ENCODE measurements at places on chromosomes 5 and 9.

GRCh38 chr5:14915291-14915952 lies 43.8 kb upstream of the ANKH start:
- DNase-seq, result no peak

- DNase-seq, result no peak
These were observed 276.7 kb upstream of the ADRA1B start for GRCh38 chr5:159639590-159639989.

DNA sequence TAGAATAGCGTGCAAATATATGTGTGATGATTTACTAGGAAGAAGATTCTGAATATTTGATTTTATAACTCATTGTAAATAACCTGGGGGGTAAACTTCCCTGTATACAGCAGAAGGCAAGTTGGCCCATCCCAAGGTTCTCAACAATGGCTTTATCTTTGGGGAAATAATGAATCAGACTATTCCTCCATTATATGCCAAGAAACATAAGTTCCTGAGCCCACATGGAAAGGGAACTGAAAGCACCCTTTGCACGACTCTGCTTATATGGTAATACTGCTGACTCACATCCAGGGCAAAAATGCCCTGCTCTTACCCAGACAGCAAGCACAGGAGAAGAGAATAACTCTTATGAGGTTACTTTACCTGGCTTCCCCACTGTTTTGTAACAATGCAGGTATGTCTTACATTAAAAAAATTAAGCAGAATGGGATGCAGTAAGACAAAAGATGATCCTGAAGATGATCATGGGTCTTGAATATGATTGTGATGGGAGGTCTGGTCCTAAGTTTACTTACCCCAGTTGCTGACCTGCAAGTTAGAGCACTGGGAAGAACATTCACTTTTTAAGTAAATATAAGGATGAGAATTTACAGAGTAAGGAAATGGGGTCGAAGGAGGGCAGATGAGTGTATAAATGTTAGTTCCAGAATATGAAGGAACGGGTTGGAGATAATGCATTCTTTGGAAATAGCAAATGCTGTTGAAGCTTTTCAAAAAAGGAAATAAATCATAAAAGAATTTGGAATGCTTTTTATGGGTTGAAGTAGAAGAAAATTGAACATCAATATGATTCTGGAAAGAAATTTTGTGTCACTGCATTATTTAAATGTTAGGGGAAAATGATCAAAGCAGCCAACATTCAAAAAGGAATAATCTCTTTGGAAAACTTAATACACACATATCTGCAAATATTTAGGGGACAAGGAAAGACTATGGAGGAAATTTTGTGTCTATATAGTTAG lies 428.4 kb upstream of the MPDZ start:
- no peak for DNase-seq

DNA sequence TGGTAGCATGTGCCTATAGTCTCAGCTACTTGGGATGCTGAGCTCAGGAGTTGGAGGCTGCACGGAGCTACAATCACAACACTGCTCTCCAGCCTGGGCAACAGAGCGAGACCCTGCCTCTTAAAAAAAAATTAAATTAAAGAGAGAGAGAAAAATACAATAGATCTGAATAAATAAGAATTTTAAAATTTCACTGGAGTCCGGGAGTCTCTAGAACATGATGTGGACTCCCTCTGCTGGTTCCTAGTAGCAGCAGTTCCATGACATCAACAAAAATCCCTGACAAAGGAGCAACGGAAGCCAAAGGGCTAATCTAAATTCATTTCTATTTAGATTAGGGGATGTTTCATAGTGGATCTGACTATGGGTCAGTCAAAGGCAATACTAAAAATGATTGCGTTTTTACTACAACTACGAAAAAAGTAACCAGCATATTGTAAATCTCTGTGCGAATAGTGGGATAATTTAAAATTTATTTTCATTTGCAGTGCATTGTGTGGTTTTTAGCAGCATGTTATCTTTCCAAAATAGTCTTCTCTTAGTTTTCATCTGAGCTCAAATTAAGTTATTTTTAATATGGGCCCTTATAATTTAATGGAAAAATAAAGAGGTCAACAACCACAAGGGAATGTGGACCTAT lies 6.7 kb downstream of the INIP start:
- DNase-seq, result no peak

DNA sequence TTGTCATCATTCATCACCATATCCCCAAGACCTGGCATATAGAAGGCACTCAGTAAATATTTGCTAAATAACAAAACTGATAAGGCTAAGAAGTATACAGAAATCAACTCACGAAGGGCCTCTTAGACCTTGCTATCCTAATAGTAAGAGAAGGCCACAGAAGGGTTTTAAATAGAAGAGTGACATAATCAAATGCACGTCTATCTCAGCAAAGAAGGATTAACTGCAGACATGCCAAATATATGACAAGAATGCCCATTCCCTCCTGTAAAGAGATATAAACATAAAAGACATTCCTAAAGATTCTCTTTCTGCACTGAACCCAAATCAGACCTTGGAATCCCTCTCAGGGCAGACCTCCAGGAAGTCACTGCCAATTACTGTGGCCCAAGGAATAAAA lies 34.1 kb downstream of the ECPAS start:
- no peak for DNase-seq

- DNase-seq, result no peak
These were observed 155.1 kb upstream of the SMIM23 start for GRCh38 chr5:171630350-171631065.

- DNase-seq, result no peak
These were observed 32.0 kb downstream of the HAVCR1 start for GRCh38 chr5:157026789-157027424.

DNA sequence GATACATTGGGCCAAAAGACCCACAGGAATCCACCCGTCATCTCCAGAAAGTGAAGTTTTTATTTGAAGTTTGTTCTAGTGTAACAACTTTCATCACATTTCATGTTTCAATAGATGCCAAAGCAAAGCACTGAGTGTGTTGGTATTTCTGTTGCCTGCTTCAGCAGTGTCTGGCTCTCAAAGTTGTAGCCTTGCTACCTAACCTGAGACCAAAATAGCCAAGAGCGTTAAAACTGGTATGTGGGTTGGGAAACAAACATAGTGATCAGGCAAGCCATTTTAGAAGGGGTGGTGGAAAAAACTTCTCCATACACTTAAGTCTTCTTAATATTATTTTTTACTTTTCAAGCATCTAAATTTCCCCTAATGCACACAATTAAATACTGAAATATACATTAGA lies 150.3 kb upstream of the DHFR start:
- DNase-seq, result no peak

DNA sequence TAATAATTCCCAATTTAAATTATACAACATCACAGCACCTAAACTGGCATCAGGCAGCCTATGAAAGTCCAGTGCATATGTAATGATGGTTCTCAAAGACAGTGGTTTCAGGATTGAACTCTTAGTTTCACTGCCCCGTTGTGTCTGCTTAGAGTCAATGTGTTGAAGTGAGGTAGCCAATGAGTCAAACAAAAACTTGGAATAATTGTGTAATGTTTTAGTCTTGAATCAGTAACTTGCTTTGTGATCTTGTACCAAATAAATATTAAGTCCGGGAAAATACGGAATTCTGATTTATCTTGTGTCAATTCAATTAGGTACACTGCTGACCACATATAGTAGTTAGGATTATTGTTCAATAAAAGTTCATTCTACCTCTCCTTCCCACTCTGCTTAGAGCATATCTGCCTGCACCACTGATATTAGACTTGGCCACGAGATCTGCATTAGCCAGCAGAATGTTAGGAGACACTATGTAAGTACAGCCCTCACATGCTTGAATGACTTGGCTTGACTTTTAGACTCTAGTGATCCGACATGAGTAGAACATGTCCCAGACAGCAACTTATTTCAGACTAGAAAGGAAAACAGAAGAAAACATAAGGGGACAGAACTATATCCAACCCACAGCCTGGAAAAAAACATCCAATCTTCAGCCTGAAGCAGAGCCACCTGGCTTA lies 441.5 kb upstream of the PTGER4 start:
- no peak for DNase-seq

- DNase-seq, result no peak
These were observed 33.1 kb downstream of the ATP6V0E1 start for GRCh38 chr5:173016598-173017046.

DNA sequence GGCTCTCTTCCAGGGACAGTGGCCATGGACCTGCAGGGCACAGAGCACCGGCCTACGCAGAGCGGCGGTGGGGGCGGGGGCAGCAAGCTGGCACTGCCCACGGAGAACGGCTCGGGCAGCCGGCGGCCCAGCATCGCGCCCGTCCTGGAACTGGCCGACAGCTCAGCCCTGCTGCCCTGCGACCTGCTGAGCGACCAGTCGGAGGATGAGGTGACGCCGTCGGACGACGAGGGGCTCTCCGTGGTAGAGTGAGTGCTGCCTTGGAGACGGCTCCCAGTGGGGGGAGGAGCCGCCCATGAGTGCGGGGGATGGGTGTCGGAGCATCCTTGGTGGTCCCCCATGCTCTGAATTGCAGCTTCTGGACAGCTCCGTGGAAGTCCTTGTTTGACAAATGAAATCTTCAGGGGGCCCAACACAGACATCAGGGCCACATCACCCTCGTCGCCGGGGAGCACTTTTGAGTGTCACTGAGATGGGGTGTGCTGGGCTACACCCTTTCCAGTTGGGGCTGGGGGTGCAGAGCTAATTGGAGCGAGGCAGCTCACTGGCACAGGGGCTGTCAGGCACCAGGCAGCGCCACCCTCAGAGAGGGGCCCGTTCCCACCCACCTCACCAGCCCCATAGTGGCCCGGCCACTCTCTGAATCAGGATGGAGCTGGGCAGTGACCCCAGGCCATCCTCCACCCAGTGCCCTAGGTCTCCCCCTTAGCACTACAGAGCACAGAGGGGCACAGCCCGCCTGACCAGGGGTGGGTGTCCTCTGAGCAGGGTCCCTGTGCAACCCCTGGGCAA lies 70.9 kb downstream of the KCNT1 start:
- no peak for DNase-seq

DNA sequence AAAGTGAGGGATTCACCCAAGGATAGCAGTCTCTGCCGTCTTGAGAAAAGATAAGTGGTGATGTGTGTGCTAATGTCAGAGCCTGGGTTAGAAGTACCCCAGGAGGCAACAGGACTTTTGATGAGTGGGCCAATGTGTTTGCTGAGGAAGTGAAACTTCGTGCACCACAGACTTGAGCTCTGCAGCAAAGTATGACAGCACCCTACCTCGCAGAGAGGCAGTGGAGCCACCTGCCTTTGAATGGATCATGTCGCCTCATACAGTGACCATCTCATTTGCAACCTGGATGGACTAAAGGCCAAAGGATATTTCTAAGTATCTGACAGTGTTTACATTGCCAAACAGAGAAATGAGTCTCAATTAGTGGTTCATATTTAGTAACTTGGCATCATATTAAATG lies 593.9 kb upstream of the GRAMD2B start:
- DNase-seq, result no peak

DNA sequence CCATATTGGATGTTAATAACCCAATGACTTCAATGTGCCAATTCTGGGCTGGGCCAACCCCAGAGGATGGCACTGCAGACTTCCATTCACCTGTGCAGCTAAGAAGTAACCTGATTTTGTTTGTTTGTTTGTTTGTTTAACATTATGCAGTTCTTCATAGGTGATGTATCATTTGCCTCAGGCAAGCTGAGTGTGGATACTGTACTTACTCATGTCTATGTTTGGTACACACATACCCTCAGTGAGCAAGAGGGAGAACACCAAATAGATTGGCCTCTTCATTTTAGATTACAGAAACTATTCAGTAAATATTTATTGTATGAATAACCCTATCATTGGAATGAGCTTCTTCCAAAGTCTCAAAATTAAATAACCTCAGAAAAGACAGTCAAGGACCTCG lies 180.2 kb upstream of the SMC2 start:
- DNase-seq, result no peak

GRCh38 chr5:155783791-155784190 lies 543.2 kb upstream of the SGCD start:
- no peak for DNase-seq

DNA sequence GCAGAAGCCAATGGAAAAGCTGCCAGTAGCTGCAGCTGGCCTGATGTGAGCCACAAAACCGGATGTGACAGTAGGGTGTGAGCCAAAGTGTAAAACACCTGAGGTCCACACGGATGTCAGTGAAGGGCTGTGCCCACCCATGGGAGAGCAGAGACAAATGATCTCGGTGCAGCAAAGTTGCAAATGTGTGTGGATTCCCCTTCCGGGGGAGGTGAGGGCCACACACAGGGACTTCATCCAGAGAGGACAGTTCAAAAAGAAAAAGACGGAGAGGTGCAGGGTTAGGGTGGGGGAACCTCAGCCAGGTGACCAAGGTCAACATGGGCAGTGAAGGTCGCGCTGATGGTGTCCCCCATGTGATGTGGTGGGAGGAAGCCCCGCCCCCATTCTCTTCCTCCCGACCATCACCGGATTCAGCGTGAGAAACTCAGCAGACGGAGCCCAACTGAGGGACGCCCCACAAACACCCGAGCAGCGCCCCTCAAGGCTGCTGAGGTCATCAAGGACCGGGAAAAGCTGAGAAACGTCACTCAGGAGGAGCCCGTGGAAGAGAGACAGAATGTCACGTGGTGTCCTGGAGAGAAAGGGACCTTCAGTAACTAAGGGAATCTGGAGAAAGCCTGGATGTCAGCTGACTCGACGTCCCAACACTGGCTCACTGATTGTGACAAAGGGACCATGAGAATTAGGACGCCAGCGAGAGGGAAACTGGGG lies 11.4 kb upstream of the PTGDS start:
- no peak for DNase-seq

DNA sequence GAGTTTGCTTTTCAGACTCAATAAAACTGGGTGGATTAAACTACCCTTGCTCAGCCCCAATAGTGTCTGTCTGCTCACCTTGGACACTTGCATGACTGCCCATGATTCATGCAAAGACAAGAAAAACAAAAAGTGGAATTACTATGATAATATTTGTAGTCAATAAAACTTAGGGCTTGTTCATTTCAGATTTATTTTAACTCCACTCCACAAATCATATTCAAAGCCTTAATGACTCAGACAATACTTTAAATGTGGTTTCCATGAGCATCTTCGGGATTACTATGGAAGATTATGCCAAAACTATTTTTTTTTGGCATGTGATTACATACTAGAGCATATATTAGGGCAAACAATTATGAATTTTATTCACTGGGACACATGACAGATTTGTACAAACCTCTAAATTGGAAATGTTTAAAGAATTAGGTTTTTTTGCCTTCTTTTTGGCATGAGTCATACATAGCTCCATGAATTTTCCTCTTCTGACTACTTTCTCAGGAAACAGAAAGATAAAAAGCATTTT lies 468.9 kb downstream of the ACTL7B start:
- peak; percentile 24 for DNase-seq
